NCI-H526 (cell line): ENCODE measurements at places on chromosomes 11 and 22.

DNA sequence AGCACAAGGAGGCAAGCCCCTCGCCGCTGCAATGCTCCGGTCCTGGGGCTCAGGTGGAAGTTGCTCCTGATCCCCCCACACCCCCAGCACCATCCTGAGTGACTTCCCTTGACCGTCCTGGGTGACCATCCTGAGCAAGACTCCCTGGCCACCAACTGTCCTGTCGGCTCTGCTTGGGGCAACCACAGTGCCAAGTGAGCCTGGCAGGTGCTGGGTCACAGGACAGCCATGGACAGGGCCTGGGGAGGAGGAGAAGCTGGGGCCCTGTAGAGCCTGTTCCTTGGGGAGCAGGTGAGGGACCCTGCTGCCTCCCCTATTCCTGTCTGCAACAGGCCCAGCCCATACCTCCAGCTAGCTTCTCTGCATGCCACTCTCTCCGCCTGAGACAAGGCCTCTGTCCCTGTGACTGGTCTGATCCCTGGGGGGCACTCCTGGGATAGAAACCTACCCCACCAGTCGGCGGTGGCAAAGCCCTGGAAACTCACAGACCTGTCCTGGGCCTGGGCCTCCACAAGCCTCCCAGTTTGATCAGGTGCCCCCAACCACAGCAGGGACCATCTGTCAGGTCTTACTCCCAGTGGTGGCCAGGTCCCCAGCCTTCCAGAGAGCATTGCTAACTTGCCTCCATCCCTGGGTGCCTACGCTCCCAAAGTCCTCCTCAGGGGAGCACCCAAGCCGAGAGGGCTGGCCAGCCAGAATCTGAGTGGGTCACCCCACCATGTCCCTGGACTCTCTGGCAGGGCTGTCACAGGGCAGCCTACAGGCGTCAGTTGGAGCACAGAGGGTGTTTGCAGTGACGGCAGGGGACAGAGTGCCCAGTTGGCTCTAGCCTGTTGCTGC, 68.7 kb upstream of the WNT7B start:
- DNase-seq = no peak

GRCh38 chr22:37896181-37896592, 9.9 kb upstream of the MICALL1 start:
- no peak for DNase-seq

GRCh38 chr22:44291674-44292360, 20.9 kb downstream of the SHISAL1 start:
- DNase-seq = no peak

- DNase-seq = no peak
These were observed 13.3 kb upstream of the OR56B4 start for GRCh38 chr11:6094186-6094585.

- peak; percentile 32 for DNase-seq
These were observed 733.0 kb upstream of the KIRREL3 start for GRCh38 chr11:127733552-127733951.

- peak; percentile 86 for DNase-seq
These were observed 39.6 kb downstream of the NUMA1 start for GRCh38 chr11:72040491-72041363.

DNA sequence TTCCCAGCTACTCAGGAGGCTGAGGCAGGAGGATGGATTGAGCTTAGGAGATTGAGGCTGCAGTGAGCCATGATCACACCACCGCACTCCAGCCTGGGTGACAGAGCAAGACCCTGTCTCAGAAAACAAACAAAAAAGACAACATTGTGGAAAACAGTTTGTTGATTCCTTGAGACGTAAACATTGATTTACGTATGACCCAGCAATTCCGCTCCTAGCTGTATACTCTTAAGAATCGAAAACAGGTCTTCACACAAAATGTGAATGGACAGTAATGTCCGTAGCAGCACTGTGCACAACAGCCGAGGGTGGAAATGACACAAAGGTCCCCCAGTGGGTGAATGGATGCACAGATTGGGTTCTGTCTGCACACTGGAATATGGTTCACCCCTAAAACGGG, 49.3 kb downstream of the LRP5 start:
- DNase-seq = no peak

- no peak for DNase-seq
These were observed 20.1 kb downstream of the TSPAN18 start for GRCh38 chr11:44746894-44747293.

DNA sequence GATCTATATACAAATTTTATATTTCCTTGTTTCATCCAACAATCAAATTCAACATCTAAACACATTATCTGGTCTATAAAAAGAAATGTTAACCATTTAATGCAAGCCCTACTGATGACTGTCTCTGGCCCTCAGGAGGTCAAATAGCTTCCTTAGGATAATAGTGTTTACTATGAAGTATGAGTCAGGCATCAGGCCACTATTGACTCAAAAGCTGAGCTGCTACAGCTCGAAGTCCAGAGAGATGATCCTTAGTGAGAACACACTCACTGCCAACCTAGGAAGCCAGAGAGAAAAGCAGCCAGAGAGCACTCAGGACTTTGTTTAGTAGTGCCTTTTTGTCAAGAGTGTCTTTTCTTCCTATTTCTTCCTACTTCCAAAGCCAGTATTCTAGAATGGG, 171.8 kb downstream of the SOX6 start:
- DNase-seq = no peak

DNA sequence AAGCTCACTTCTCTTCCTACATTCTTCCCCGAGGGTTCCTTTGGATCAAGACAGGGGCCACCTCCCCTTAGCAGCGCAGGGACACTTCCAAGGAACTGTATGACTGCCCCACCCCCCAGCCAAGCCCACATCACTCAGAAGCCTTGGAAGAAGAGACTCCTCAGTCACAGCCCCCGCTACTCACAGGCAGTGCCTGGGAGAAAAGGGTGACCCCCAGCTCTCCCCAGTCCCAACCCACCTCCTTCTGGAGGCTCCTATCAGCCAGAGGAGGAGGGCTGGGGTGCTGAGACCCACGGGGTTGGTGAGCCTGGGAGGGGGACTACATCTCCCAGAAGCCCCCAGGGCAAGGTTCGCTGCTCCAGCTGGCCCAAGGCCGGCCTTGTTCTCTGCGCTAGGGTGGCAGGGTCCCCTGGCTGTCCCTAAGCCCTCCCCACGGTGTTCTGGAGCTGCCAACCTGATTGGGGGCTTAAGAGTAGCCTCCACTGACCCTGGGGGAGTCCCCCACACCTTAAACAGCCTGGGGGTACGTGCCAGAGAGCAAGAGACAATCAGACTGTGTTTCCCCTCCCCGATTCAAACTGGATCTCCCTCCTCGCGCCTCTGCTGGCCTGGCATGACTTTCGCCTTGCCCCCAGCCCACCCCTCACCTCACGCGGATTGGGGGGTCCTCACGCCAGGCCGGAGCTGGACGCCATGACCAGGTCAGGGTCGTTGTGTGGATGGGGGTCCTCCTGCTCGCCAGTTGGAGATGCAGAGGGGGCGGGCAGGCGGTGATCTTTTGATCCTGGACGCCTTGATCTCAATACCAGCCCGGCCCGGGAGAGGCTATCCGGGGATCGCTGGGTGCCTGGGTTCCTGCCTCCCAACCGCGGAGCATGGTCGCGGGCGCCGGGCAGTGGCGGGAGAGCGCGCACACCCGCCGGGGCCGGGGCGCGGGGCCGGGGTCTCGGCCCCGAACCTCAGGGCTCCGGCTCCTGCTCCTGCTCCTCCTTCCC, 838 bp downstream of the BCL9L start:
- DNase-seq = peak; percentile 92

- no peak for DNase-seq
These were observed 7.3 kb upstream of the ARAP1 start for GRCh38 chr11:72759468-72759985.

GRCh38 chr11:73233692-73234470, 15.8 kb downstream of the P2RY2 start:
- DNase-seq = no peak

DNA sequence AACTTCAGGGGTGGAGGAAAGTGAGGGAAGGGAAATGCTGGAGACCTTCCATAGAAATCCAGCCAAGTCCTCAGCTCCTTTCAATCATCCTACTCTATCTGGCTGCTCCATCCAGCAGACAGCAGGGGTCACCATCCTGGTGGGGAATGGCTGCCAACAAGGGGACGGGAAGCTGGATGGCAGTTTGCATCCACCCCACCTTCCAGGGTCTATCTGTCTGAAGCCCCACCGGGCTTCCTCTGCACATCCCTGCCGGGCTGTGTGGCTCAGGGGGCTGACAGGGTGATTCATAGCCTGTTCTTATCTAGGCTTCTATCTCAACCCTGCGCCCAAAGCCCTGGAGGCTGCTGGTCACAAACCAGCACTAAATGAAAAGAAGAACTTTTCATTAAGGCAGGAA, 1.1 kb downstream of the SYTL2 start:
- DNase-seq = no peak

- DNase-seq = no peak
These were observed 25.6 kb downstream of the SMCO4 start for GRCh38 chr11:93517611-93518010.

DNA sequence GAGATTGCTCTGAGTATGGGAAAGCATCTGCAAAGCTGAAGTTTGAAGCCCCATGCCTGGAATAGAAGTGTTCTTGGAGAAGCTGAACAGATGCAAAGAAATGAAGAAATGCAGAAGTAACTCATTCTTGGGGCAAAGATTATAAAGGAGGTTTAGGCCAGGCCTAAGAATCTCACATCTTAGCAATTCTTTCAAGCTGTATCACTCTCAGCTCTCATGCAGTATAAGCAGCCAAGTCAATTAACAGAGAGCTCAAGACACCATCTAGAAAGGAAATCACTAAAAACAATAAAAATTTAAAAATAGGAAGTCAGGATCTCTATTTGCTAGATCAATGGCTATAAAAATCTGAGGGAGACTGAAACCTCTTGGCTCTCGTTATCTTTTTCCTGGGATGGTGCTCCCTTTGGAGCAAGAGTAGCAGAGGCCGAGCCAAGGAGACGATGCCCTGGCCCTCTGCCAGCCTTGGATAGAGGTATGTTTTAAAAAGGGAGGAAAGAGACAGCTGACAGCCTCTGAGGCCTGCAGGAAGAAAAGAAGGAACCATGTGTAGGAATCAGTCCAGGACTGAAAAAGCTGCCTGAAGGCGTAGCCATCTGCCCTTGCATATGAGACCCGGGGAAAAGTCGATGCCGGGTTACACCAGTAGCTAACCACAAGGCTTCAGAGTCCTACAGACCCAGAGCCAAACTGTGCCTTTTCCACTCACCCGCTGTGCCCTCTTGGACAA, 229.8 kb downstream of the BLID start:
- DNase-seq = no peak

GRCh38 chr11:30365793-30366517, 43.1 kb downstream of the ARL14EP start:
- no peak for DNase-seq

- DNase-seq = no peak
These were observed 4.3 kb upstream of the PHLDA2 start for GRCh38 chr11:2933375-2934020.

- no peak for DNase-seq
These were observed 3.6 kb downstream of the PLA2G6 start for GRCh38 chr22:38177926-38178604.

DNA sequence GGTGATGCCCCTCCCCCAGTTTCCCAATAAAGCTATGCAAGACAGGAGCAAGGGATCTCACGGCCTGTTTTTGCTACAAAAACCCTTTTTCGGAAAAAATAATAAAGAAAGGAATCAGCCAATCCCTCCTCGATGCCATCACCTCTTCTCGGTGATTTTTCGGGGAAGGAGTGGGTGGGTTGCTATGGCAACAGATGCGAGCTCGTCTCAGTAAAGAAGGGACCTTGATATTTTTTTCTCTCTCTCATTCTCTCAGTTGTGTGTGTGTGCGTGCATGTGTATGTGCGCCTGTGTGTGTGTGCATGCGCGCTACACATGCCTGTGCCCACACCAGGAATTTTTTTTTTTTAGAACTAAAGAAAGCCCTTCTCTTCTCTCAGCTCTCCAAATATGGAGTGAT, 3.8 kb upstream of the NPAS4 start:
- no peak for DNase-seq

- no peak for DNase-seq
These were observed 65.3 kb downstream of the AMBRA1 start for GRCh38 chr11:46528445-46529094.

DNA sequence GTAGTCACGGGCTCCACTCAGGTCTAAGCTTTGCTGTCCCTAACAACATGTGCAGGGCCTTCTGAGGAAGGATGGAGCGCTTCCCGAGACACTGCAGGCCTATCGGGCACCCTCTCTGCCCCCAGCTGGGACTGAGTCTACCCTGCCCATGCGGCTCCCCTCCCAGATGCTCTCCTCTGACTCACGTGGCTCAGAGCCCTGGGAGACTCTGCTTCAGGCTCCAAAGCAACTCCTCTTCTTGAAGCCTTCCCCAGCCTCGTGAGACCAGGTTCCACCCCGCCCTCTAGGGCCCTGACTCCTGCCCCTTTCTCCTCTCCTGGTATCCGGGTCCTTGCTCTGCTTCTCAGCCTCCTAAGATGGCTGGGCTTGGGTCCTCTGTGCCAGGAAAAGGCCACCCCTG, 28.4 kb upstream of the ARFGAP3 start:
- no peak for DNase-seq

- no peak for DNase-seq
These were observed 24.0 kb downstream of the KMT5B start for GRCh38 chr11:68189082-68189481.
